GM13976 (cell line): ENCODE measurements at places on chromosomes 6 and 20.

DNA sequence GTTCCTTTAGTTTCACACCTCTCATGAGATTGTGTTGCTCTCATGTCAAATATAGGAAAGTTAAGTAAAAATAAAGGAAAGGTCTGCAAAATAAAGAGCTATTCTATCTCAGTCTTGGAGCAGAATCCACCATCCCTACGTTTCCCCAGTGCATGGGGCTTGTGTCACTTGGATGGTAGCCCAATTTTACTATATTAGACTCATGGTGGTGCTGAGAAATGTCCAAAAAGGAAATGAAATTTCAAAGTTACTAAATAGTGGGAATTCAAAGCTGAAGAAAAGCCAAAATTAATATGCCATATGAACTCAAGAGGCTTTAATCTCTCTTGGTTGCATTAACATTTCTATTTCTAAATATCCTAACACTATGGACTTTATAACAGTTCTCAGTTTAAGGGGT lies 1283.3 kb upstream of the GJE1 start:
- no peak for DNase-seq

GRCh38 chr6:34147906-34148630 lies 2.2 kb upstream of the GRM4 start:
- DNase-seq, result no peak

- DNase-seq, result no peak
Observed at GRCh38 chr20:49275636-49276035, 2.2 kb downstream of the ZNFX1 start.

- DNase-seq, result no peak
Observed at GRCh38 chr20:3595541-3595940, 67.7 kb downstream of the GFRA4 start.

DNA sequence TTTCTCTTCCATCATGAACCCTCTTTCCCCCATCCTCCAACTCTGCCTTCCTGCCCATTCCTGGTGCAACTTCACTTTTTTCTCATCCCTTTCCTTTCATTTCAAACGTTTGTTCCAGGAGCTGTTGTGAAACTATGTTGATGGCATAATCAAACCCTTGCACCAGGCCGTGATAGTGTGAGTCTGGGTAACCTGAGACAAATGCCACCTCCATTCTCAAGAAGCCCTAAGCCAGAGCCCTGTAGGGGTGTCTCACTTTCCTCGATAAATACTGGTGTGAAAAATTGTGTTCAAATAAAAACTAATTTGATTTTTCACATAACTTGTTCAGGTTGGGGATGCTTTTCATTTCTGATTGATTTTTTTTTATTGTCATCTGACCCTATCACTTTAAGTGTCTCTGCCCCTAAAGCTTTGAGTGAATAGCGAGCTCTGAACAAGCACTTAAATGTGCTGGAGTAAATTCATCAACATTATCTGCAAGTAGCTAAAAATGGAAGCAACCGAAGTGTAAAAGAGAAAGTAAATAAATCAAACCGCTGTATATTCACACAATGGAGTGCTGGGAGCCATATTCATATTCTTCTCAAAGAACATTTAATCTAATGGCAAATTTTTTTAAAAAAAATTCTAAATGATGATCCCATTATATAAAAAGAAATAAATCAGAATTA lies 303.1 kb upstream of the CDYL start:
- DNase-seq, result no peak

GRCh38 chr20:11797156-11797555 lies 120.5 kb upstream of the BTBD3 start:
- no peak for DNase-seq

- DNase-seq, result no peak
Observed at GRCh38 chr6:111562246-111562645, 43.4 kb downstream of the TRAF3IP2 start.

DNA sequence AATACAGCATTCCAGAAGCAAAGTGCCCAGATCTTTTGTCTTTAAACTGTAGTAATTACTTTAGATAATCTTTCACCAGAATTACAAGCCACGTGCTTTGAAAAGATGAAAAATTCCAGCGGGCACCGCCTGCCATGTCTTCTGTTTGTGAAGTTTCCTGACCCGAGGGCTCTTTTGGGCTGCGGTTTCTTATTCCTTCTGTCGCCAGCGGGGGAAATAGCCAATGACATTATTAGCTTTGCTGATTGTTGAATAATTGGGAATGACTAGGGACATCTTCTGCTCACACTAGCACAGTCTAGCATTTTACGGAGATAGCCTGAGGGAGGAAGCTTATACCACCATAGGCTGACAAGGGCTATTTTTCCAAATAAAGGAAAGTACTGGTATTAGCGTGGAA lies 124.7 kb downstream of the SAMD5 start:
- DNase-seq, result no peak

DNA sequence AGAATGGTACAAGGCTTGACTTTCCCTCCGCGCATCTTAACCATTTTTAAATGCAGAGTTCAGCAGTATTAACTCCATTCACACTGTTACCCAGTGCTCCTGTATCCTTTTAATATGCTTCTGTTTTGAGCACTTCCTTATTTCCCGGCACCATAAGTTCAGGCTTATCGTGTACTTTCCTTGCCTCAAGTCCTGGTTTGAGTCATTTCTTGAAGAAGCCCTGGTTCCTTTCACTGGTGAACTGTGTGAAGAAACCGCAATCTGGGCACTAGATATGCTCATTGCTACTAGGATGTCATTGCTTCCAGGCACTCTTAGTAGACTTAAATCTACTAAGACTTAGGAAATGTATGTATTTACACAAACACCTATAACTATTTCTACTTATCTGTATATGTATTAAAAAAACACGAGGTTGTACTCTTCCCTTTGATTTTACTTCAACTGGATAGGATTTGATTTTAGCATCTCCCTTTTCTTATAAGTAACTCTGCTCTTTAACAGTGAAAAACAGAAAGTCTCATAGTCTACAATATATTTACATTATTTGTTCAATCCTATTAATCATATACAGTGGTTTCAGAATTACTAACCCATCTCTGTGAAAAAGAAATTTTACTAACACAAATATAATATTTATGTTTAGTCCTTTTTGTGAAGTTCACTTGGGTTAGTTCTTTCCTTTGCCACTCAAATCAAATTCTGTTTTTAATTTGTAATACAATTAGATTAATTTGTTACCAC lies 135.5 kb downstream of the CDKAL1 start:
- no peak for DNase-seq

GRCh38 chr6:106913676-106914280 lies 60.8 kb downstream of the CD24 start:
- DNase-seq, result peak; percentile 65

- DNase-seq, result no peak
Observed at GRCh38 chr20:18813483-18813882, at the start of gene SCP2D1. Gene SCP2D1, plus strand, starts transcription at chr20:18813783. Its CDS starts 33 bp downstream, at chr20:18813816.

DNA sequence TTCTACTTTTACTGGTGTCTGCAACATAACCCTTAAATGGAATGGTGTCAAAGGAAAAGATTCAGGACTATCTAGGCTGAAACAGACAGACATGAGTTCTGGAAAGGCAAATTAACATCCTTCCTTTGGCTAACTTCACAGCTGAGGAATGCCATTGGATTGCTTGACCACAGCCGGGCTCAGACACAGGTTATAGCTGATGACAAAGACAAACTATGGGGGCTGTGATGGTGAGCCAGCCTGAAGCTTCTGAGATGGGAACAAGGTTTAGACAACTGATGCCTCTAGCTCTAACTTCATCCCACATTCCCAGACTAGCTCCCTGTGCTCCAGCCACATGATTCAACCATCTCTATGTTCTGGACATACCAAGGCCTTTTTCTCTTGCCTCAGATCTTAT lies 15.3 kb downstream of the POLR1C start:
- DNase-seq, result no peak

- DNase-seq, result no peak
Observed at GRCh38 chr20:329851-330232, 4.5 kb downstream of the SOX12 start.
